Activated CD4-positive, alpha-beta T cell treated with anti-CD3 and anti-CD28 coated beads, Interleukin-2, amount 50 U/mL, for 24 hours (primary cell): ENCODE measurements at places on chromosomes 2 and 18.

- DNase-seq, result no peak
Observed at GRCh38 chr2:65397122-65397521, 35.3 kb downstream of the SPRED2 start.

DNA sequence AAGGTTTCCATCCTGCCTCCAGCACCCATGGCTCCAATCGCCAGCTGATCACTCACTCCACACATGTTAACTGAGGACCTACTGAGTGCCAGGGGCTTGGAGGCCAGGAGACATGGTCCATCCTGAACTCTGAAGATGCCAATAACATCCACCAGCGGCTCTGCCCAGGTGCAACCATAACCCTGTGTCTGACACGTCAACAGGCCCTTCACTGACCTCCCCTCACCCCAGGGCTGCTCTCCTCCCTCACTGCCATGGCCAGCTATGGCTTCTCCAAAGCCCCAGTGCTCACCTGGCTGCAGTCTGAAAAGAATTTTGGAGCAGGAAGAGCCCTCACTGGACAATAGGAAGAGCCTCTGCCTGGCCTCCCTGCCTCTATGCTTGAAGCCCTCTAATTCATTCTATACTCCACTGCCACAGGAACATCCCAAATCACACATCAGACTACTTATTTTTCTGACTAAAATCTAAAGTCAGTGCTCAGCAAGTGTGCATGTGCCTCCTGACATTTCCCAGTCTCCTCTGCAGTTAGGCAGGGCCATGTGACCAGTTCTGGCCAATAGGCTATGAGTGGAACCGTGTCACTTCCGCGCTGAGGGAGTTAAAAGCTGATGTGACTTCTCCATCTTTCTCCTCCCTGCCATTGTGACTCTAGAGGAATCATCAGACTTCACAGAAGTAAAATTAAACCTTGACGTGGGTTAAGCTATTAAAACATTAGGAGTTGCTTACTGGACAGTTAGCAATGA lies 37.2 kb downstream of the ZBTB7C start:
- DNase-seq, result no peak

GRCh38 chr18:42752916-42753315 lies 362.6 kb downstream of the RIT2 start:
- no peak for DNase-seq

DNA sequence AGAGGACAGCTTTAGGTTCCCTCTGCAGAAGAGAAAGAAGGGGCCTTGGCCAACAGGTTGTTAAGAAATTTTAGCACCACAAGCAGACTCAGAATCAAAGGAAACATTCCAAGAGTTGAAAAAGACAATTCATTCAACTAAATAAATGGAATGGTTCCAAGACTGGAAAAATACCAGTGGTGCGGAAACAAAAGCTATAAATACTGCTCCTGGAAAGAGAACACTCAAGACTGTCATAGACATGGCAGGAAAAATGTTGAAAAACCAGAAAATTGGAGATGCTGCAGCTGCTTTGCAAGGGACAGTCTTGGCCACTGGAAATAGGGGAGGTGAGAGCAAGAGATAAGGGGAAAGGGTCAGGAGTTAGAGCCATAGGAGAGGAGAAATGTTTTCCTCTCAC lies 312.7 kb upstream of the CYRIA start:
- DNase-seq, result no peak

DNA sequence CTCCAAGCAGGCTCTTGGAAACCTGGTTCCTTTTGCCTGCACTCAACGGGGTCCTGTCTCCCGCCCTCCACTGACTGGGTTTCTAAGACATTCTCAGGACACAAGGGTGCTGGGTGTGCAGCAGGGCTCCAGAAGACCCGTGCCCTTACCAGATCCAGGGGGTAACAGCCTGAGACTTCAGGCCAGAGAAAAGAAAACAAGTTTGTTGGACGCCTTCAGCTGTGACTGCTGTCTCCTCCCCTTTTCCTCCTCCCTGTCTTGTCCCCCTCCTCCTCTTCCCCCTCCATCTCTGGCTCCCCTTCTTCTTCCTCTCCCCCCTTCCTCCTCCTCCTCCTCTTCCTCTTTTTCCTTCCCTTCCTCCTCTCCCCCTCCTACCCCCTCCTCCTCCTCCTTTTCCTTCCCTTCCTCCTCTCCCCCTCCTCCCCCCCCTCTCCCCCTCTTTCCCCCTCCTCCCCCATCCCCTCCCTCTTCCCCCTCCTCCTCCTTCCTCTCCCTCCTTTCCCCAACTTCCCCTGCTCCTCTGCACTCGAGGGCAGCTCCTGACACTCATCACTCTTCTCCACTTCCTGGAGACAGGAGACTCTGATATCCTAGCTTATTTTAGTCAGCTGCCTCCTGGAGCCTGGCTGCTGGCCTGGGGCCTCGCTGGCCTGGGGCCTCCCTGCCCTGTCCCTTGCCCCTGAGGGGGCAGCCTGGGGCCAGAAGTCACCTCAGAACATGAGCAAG lies 12.4 kb downstream of the ADRA2B start:
- DNase-seq, result no peak
